ENCODE measurements at places on chromosomes 3 and 15.
A peak's percentile ranks its signal among the peaks of the same experiment; 100 is the strongest.

DNA sequence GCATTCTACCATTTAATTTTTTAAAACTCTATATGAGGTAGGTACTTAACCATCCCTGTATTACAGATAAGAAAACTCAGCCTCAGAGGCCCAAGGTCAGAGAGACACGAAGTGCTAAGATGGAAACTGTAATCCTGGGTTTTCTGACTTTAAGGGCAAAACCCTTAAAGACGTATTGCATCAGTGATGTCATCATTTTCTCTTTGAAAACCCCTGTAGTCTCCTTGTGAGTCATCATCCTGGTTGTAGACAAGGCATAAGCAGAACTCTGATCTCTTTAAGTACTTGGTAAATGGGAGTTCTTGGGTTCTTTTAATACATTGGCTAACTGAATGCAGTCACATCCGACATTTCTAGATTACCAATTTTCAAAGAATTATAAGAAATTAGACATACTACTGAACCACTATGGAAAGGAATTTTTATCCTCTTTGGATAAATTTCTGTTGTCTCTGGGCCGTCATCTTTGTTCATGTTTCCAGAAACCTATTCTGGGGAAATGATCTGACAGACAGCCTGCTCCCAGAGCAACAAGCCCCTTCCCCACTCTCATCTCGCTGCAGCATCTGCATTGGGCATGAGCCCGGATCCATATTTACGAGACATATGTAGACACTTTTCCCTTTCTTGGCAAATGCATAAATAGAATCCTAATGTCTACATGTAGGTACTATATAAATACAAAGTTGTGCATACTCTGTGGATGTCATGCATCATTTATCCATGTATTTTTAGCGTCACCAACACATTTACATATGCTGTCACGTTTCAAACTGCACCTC lies 48.7 kb upstream of the MDFIC2 start:
- DNase-seq = no peak

DNA sequence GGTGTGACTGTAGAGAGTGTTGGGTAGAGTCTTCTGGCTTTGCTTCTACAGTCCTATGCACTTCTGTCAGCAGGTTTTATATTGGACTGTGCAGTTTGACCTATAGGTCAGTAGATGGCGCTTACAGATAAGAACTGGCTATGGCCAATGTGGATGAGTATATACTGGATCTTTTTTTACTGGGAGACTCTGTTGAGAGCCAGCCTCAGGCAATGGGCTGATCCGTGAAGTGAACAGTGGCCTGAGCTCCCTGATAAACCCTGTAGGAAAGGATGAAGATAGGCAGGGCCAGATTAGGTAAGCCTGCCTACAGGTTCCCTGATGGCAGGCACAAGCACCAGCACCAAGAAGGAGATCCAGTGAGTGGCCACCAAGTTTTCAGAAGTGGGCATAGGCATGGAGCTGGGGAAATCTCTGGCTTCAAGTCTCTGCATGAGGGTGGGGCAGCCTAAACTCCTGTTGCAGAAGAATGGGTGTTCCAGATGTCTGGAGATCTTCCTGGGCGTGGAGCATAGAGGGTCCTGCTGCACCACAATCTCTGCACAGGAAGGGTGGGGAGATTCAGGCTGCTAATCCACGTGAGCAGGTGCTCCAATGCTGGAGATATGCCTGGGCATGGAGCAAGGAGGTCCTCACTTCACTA lies 326.0 kb upstream of the SGO1 start:
- no peak for DNase-seq

GRCh38 chr3:89685731-89686130 lies 578.3 kb downstream of the EPHA3 start:
- no peak for DNase-seq

- peak; percentile 49 for DNase-seq
Measured at GRCh38 chr15:52288051-52288942, 7.3 kb downstream of the MYO5C start.

- DNase-seq = no peak
Measured at GRCh38 chr3:119812491-119813058, 30.7 kb downstream of the NR1I2 start.

GRCh38 chr15:99324082-99324620 lies 72.9 kb downstream of the LRRC28 start:
- DNase-seq = no peak

DNA sequence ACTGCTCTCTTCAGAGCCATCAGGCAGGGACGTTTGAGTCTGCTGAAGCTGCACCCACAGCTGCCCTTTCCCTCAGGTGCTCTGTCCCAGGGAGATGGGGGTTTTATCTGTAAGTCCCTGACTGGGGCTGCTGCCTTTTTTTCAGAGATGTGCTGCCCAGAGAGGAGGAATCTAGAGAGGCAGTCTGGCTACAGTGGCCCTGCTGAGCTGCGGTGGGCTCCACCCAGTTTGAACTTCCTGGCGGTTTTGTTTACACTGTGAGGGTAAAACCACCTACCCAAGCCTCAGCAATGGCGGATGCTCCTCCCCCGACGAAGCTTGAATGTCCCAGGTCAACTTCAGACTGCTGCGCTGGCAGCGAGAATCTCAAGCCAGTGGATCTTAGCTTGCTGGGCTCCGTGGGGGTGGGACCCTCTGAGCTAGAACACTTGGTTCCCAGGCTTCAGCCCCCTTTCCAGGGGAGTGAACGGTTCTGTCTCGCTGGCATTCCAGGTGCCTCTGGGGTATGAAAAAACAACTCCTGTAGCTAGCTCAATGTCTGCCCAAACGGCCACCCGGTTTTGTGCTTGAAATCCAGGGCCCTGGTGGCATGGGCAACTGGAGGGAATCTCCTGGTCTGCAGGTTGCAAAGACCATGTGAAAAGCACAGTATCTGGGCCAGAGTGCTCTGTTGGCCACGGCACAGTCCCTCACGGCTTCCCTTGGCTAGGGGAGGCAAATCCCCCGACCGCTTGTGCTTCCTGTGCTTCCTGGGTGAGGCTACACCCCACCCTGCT lies 21.1 kb upstream of the ST6GAL1 start:
- DNase-seq = no peak

DNA sequence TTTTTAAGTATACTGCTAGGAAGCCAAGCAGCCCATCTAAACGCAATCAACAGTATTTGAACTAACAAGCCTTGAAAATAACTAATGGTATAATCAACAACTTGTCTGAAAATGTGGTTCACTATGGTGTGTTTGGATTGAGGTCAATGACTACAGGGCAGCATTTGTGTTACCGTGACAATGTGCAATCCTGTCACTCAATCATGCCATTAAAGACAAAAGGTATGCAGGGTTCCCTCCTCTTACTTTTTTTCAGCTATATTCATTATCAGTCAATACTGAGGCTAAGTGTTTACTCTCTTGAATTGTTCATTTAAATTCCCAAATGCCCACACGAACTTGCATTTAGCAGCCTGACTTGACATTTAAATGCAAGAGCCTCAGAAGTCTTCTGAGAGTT lies 1099.3 kb upstream of the EPHA6 start:
- DNase-seq = no peak

- no peak for DNase-seq
Measured at GRCh38 chr3:100662113-100662823, 47.0 kb upstream of the TFG start.

DNA sequence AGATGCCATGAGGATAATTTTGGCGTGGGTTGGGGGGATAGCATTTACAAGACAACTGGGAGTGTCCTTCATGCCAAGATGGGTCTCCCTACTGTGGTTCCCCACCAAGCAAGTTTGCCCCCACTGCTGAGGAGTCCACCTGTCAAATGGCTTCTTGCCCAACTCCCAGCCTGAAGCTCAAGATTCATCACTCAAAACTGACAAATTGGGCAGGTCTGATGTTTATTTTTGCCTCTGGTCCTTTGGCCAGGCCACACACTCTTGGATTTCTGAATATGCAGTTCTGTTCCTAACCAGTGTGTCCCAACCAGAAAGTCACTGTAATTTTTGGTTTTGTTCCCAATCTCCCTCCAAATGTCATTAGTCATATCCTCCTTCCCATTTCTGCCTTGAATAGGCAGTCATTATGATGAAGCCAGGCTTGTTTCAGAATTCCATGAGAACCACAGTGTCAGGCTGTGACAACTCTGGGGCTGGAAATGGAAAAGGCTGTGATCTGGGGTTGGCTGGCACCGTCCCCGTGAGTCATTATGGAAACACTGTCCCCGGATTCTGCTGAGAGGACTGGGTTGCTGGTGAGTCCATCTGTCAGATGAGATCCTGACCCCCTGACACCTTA lies 29.3 kb upstream of the MEF2A start:
- no peak for DNase-seq

- no peak for DNase-seq
Measured at GRCh38 chr3:106239195-106239697, 370.4 kb upstream of the CBLB start.

GRCh38 chr3:134094491-134094890 lies 64.8 kb upstream of the SLCO2A1 start:
- DNase-seq = no peak

DNA sequence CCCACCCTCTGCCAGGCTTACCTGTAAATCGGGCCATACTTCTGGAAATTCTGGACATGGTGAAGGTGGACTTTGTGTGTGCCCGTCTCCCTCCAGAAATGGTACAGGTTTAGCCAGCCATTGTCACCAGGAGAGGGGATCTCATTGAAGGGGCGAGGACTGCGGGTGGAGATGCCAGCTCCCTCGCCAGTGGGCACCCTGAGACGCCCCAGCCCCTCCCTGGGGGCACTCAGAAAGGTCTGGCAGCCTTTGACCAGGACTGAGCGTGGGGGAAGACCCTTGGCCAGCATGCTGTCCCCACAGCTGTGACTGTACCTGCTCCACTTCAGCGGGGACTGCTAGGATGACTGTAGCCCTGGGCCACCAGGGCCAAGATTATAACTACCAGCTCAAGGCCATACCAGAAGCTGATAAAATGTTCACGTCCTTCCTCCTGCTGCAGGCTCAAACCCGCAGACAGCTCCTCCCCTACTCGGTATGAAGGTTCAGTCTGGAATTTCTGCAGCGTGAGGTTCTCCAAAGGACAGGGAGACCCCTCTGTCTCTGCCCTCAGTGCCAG lies at the start of gene CYP11A1:
TSS of gene CYP11A1 (minus strand) at position 351 of the 559 bp plus-strand sequence. CDS start at position 290, 61 bp downstream.
- no peak for DNase-seq

- DNase-seq = no peak
Measured at GRCh38 chr3:12194669-12195161, 36.0 kb upstream of the TIMP4 start.

DNA sequence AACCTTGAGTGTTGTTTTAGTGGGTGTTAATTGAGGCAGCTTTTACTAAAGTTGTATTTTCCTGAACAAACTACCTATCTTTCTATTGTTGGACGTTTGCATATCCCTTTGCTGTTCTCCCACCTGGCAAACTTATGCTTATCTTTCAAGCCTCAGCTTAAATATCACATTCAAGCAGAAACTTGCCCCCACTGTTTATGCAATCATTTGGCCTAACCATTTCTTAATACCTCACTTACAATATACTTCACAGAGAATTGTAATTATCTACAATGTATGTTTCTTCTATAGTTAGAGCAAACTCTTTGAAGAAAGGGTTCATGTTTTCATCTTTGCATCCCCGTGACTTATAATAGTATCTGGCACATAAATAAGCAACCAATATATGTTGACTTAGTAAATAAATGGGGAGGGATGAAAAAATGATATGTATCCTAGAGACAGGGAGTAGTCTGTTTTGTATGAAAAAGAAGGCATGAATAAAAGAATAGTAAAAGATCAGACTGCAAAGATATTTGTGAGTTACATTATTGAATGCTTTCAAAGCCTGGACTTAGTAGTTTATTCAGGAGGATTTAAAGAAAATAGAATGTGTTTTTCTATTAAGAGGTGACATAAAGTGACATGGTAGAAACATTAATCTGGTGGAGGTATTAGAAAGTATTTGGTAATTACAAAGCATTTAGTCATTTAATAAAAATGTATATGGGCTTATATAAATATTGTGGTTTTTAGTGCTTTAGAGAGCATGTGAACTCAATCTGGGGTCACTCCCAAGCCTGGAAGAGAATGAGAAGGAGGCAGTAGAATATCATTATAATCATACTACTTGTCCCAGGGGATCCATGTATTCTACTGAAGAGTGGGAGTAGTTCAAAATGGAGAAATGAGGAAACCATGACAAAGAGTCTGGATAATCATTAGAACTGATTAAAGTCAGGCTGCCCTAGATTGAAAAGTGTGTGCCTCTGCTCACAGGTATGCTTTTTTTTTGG lies 60.0 kb upstream of the DCBLD2 start:
- no peak for DNase-seq

DNA sequence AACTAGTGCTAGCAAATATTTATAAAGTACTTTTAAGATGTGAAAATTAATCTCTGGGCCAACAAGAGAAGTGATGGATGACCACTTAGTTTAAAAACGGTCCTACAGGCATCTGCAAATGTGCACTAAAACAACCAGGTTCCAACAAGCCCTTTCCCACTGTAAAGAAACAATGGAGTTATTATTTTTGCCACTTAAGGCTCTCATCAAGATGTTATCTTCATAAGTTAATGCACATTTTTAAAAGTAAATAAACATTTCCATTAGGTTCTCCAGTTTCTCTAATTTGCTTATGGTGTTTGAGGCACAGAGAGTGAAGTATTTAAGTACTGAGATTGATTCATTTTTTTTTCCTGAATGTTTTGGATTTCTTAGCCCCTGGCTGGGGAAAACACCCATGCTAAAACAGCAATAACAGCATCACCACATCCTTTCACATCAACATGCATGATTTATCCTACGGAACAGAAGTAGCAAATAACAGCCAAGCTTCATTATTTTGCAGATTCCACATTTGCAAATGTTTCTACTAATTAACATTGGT lies 20.8 kb downstream of the ABI3BP start:
- DNase-seq = no peak

DNA sequence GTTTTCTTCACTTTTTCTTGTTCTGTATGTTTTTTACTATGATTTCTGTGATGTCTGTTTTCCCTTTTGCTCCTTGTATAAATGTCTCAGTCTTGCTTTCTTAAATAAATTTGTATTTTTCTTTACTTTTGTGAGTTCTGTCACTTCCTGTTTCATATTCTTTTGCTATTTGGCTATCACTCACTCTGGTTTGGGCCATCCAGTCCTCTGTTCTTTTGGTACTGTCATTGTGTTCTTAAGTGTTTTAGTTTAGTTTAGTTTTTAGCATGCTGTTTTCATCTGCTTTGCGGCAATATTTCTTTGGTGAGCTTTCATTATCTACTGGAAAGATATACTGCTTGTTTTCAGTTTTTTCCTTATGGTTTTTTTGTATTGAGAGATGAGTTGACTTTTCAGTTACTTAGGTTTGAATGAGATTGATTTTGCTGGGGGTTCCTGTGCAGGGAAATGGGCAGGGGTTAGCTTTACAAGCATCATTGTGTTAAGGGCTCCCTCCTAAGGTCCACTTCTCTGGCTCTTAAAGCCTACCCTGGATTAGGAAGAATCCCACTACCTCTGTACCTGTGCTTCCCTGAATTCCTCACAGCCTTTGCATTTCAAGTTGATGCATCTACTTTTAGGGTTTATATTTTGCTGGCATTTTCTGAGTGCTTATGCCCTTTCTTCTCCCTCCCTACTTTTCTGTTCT lies 35.1 kb downstream of the PDCD6IP start:
- no peak for DNase-seq

GRCh38 chr15:29420188-29420587 lies 150.6 kb upstream of the NSMCE3 start:
- DNase-seq = peak; percentile 58

DNA sequence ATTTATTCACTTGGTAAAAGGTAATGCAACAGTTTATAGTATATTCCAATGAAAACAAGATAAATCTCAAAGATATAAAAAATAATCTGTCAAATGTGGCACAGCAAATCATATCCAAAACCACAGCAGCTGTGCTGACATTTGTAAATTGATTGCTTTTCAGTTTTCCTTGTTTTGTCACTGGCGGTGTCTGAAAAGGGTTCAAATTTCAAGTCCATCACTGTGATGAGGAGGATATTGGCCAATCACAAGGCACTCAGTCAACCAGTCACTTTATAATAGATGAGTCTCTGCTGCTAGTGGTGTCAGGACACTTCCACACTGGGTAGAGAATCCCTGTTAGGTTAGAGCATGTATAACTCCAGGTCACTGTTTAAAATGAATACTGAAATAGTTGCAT lies 154.8 kb downstream of the SLC9A9 start:
- no peak for DNase-seq
